Thyroid gland (tissue), 4 donors: ENCODE measurements at places on chromosomes 4 and X. TPM values are rescaled to one million over a fixed set of nuclear protein-coding genes. Genes with fewer than 3 reads are reported as not detected.

Gene FAM47E
- total RNA-seq: 16.9 TPM

DNA sequence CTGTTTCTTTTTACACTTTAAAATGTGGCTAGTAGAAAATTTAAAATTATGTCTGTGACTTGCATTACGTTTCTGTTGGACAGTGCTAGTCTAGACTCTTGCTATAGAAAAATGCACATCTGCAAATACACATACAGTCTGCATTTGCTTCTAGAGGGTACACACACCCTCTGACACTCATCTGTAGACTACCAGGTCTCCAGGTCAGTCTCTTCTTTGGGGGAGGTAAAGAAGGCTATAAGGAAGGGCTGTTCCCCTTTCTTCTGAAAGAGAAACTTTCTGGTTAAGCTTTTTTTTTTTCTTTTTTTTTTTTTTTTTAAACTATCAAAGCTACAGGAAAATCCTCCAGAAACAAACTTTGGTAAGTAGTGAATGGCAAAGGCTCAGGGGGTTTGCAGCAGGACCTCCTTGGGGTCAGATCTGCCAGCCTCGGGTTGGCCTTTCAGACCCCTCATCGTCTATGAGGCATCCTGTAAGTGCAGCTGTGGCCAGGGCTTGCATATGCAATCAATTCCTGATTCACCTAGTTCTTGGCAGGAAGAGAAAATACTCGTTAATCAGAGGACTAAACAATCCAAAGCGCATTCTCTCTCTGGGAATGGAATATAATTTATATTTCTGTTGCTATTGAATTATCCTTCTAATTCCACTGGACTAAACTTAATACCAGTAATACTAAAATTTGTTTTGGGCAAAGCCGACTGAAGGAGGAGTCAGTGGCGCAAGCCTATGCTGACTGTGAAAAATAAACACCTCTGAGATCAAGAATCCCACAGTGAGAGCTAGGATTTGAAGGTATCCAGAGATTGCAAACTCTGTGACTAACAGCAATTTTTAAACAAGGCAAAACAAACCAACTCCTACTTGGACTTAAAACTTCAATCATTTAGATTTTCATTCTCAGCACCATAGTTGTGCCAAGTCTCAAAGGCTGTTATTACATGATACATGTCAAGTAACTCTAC lies 109.3 kb upstream of the TBC1D9 start:
- no peaks in the 10 kb centered on the region for H3K36me3 ChIP-seq
- H3K27ac ChIP-seq: no peak overlapping the region
- H3K27me3 ChIP-seq: no peaks in the 10 kb centered on the region
- no peaks in the 10 kb centered on the region for H3K4me1 ChIP-seq

- no peak overlapping the region for H3K4me3 ChIP-seq
- DNase-seq: no peak
- H3K36me3 ChIP-seq: no peaks in the 10 kb centered on the region
- no peak overlapping the region for H3K27ac ChIP-seq
- H3K4me1 ChIP-seq: no peaks in the 10 kb centered on the region
Observed at GRCh38 chrX:132738951-132739350, 219.5 kb downstream of the HS6ST2 start.

- H3K4me3 ChIP-seq: no peak overlapping the region
Observed at GRCh38 chr4:142372530-142373260, 473.4 kb downstream of the INPP4B start.

Gene SPIN4
- total RNA-seq: 4.5 TPM
